ENCODE measurements at places on chromosomes 12 and 14.

GRCh38 chr14:73500360-73500759 lies 9.6 kb downstream of the RIOX1 start:
- DNase-seq = no peak

GRCh38 chr14:67241411-67242167 lies at the start of gene PALS1:
Gene PALS1 (plus strand): TSS chr14:67241435. CDS start chr14:67279171, 37,736 bp downstream.
- DNase-seq = no peak

GRCh38 chr12:83322809-83323208 lies 636.1 kb downstream of the TMTC2 start:
- DNase-seq = no peak

- DNase-seq = no peak
These were observed 84.9 kb upstream of the RTL1 start for GRCh38 chr14:100988411-100988900.

DNA sequence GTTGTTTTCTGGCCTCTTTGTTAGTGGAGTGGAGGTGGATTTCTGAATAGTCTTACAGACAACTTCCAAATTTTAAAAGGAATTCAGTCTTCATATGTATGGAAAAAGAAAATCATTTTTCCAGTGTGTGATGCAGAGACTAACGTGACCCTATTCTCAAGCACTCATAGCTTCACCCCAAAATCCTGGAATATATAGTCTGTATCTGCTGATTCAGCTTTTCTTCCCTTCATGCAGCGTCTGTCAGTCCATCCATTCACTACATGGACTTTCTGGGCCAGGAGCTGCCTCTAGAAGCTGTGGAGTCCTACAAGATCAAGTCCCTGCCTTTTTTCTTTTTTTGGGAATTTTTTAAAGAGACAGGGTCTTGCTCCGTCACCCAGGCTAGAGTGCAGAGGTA lies 23.8 kb downstream of the KLC1 start:
- no peak for DNase-seq

GRCh38 chr12:95351748-95352147 lies 122.2 kb upstream of the METAP2 start:
- no peak for DNase-seq

DNA sequence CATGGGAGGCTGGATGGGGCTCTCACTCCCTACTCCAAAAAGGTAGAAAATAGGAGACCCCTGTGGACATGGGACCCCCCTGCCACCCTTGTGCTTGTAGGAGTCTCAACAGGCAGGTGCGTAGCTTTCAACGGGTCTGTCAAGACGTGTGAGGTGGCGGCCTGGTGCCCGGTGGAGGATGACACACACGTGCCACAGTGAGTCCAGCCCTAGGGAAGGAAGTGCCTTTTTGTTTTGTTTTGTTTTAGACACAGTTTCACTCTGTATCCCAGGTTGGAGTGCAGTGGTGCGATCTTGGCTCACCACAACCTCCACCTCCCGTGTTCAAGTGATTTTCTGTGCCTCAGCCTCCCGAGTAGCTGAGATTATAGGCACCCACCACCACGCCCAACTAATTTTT lies 12.9 kb downstream of the P2RX4 start:
- DNase-seq = no peak

GRCh38 chr12:10126413-10126812 lies 3.6 kb downstream of the CLEC7A start:
- no peak for DNase-seq

DNA sequence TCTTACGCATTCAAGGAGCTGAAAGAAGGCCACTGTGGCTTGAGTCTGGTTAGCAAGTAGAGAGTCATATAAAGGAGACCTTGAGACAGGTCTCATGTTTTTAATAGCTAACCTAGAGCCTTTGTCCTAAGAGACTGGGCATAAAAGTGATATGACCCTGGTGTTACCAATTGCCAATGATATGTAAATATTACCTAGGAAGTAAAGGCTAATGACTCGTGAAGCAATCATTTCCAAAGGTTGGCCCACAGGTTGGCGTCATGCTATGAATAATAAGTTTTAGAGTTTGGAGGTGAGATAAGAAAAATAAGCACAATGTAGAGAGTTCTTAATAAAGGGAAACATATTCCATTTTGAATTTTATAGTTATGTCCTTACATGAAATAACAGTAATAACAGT lies 116.6 kb upstream of the PLEKHA5 start:
- DNase-seq = no peak

- no peak for DNase-seq
These were observed 8.9 kb downstream of the ARL6IP4 start for GRCh38 chr12:122989225-122989839.

DNA sequence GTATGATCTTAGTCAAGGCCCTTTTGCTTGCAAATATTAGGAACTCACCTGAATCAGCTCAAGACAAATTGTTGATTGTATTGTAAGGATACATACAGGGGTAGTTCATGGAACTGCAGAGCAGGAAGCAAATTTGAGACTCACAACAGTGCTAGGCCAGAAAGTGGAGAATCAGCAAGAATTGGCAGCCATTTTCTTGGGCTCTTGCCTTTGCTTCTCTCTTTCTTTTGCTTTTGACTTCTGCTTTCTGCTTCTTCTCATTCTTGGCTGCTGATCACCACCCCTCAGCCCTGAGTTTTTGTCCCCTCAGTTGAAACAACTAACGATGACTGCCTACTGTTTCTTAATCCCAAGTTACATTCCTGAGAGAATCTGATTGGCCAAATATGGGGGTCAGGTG lies 34.8 kb downstream of the KCNK13 start:
- DNase-seq = no peak

GRCh38 chr14:43765474-43765873 lies 741.6 kb downstream of the FSCB start:
- no peak for DNase-seq

DNA sequence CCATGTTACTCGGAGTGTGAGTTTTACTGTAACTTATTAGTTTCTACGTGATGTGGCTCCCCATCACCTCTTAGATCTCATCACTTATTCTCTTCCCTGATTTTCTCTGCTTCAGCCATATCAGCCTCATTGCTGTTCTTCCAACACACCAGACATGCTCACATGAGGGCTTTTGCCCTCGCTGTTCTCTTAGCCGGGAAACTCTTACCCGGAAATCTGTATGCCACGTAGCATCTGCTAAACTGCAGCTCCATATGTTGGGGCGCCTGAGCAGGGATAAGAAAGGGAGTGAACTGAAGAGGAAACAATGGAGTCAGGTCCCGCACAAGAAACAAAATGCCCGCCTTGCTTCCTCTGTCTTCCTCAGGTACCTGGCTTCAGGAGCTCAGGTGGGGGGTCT lies 16.6 kb downstream of the SMUG1 start:
- no peak for DNase-seq

DNA sequence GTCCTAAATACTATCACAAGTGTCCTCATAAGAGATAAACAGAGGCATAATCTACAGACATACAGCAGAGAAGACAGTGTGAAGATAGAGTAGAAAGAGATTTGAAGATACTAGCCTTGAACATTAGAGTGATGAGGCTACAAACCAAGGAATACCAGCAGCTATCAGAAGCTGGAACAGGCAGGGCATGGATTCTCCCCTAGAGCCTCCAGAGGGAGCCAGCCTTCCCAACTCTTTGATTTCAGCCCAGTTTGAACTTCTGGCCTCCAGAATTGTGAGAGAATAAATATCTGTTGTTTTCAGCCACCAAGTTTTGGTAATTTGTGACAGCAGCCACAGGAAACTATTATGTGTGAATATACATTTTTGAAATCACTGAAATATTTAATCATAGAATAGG lies 47.2 kb downstream of the CCDC91 start:
- no peak for DNase-seq

- no peak for DNase-seq
These were observed 172.8 kb downstream of the TMEM132C start for GRCh38 chr12:128439796-128440195.

DNA sequence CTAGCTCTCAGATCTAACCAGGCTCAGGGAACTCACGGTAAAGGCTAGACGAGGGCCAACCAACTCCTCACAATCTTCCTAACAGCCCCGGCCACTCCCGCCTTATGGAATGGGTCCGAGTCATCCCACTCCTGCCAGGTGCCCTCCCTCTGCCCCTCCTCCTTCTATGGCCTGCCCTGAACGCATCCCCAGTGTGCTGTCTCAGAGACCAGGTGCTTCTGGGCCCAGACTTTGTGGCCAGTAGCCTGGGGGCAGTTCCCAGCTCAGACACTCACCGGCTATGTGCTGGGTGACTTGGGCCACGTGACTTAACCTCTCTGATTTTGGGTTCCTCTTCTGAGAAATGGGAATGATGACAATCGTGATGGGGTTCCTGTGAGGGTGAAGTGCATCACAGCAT lies 22.5 kb downstream of the PAPLN start:
- peak; percentile 33 for DNase-seq

DNA sequence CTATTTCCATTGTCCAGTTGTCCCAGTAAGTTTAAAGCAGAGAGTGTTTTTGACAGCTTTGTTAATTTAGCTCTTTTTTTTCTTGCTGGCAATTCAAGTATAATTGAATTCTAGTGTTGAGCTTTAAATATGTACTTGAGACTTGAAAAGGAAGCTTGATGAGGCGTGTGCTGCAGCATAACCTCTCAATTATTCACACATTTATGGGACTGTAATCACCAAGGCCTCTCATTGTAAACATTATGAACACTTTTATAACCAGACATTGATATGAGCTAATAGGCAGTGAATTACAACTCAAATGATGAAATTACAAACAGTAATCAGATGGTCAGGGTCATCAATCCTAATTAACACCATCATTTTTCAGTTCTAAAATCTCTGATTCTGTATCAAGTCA lies 378.0 kb upstream of the DDHD1 start:
- DNase-seq = no peak

- DNase-seq = no peak
These were observed 78.2 kb upstream of the SLC24A4 start for GRCh38 chr14:92244805-92245204.

DNA sequence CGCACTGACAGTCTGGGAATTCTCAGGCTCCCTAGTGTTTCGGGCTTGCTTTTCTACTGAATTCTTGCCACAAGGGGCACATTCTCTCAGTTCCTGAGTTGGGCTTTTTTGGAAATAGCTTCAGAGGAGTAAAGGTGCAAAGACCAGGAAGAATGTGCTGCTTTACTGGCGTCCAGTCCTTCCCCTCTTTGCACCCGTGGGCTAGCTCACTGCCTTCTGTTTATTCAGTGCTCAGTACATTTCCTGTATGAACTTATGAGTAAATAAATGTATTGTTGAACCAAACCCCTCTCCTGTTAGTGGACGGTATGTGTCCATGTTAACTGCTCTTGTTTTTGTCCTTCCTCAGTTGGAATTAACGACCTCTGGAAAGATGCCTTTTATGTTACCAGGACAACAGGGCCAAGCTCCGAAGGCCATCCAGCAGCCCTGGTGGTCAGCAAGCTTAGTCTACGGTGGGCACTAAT lies 24.0 kb downstream of the GSG1 start:
- no peak for DNase-seq

DNA sequence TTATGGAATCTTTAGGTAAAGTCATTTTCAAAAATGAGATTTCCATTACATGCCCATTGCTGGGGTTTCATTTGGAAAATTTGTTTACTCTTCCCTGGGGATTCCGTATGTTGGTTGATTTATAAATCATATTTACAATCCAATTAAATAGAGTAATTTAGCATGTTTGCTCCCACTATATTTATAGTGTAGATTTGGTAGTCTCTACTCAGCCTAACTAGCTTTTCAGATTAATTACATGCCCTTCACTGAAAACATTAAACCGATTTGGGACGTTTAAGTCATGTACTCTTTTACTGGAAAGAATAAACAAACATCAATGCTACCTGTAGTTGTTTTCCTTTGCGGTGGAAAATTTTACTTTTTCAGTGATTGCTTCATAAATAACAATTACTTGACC lies 10.4 kb downstream of the PAX9 start:
- DNase-seq = no peak

- DNase-seq = peak; percentile 85
These were observed 9.5 kb upstream of the IRF2BPL start for GRCh38 chr14:77037938-77038568.

DNA sequence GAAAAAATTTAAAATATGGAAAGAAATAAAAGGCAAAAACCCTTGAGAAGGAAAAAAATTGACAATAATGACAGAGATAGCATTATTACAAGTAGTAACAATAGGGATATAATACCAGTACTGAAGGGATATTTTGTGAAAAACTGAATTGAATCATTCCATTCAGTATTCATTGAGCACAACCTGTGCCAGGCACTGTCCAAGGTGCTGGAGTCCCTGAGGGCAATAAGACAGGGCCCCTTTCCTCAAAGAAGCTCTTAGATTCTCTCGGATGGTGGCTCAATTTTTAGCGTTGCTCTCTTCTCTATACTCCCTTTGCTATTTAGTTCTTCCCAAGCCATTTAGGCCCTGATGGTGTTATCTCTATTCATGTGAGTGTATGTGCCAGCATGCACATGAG lies 34.3 kb upstream of the GAS2L3 start:
- DNase-seq = no peak

- DNase-seq = no peak
These were observed 684 bp downstream of the KANSL2 start for GRCh38 chr12:48681399-48681709.

GRCh38 chr12:2548081-2548480 lies 246.7 kb upstream of the FKBP4 start:
- no peak for DNase-seq

- no peak for DNase-seq
These were observed 53.0 kb downstream of the WSCD2 start for GRCh38 chr12:108182096-108182495.

DNA sequence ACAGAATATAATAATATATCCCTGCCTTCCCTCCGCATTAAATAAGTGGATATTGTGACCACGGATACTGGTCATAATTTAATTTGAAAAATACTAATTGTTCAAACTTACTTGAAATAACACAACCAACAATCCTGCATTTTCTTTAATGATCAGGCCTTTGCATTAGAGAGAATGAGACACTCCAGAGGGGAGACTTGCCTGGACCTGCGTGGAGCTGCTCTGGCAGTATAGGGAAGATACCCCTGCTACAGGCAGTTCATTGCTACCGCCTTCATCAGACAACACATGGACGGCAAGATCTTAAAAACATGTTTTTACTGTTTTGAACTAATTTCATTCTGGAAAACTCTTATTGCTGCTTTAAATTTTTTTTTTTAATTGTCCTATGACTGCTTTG lies 211.0 kb upstream of the FAR2 start:
- no peak for DNase-seq

DNA sequence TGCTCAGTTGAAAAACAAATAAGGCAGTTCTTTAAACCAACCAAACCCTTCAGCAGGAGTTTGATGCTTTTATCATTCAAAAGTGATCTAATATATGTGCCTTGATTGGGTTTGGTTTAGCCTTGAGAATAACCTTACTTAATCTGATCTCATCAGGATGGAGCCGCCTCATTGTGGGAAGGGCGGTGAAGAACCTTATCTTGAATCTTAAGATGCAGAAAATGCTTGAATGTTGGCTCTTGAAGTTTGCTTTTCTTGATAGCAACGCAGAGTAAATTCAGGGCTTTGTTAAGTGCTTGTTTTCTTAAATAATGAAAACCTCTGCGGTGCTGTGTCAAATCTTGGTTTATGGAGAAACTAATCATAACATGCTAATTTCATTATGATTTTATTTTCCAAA lies 138.2 kb downstream of the MON2 start:
- no peak for DNase-seq

GRCh38 chr12:110661337-110661972 lies 27.5 kb downstream of the HVCN1 start:
- DNase-seq = peak; percentile 67

GRCh38 chr14:85686908-85687307 lies 157.0 kb downstream of the FLRT2 start:
- no peak for DNase-seq

Data from activated effector memory CD4-positive, alpha-beta T cell treated with anti-CD3 and anti-CD28 coated beads, Interleukin-2, amount 50 U/mL, for 16 hours (primary cell).